ENCODE measurements at places on chromosomes 2 and 18.

GRCh38 chr18:35458677-35459441 lies 38.9 kb downstream of the INO80C start:
- no peak for DNase-seq
- H3K4me1 ChIP-seq: peaks cover 10% of the 10 kb centered on the region
- no peaks in the 10 kb centered on the region for H3K36me3 ChIP-seq
- H3K27me3 ChIP-seq: no peaks in the 10 kb centered on the region
- H3K4me3 ChIP-seq: no peak overlapping the region

GRCh38 chr2:128410758-128411215 lies 92.1 kb upstream of the HS6ST1 start:
- no peak overlapping the region for H3K27ac ChIP-seq
- no peaks in the 10 kb centered on the region for H3K36me3 ChIP-seq
- H3K4me3 ChIP-seq: no peak overlapping the region
- no peaks in the 10 kb centered on the region for H3K4me1 ChIP-seq

DNA sequence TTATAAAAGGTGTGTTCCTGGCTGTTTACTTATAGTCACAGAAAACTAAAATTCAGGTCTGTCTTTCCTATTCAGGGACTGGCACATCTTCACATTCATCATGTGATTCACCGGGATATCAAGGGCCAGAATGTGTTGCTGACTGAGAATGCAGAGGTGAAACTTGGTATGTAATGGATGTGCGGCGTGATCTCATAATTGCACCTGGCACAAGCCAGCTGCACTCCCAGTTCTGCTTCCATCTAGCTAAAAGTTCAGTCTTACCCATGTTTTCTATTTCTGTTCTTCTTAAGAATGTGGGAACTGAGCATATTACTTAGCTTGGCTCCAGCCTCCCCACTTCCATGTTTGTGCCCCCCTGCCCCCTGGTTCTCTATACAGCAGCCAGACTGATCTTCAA lies 131.9 kb downstream of the MAP4K4 start:
- H3K4me1 ChIP-seq: peaks cover 22% of the 10 kb centered on the region
- peaks cover 60% of the 10 kb centered on the region for H3K36me3 ChIP-seq
- no peak for DNase-seq

DNA sequence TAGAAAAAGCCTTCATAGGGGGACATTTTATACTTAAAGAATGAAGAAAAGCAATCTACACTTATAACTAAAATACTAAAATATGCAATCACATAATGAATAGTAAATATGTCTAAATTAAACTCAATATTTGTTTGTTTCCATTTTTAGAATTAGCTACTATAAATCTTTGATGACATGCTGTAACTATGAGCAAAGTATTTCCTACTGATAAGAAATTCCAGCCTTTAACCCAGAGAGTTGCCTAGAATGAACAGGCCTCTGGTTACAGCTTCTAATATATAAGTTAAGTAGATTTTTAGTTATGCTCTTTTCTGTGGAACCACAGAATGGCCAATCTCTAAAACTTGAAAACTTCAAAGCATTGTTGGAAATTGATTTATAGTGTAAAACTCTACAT lies 1465.6 kb upstream of the ZEB2 start:
- no peaks in the 10 kb centered on the region for H3K4me1 ChIP-seq
- no peak for DNase-seq
- H3K4me3 ChIP-seq: no peak overlapping the region
- H3K36me3 ChIP-seq: no peaks in the 10 kb centered on the region
- H3K27me3 ChIP-seq: no peaks in the 10 kb centered on the region

DNA sequence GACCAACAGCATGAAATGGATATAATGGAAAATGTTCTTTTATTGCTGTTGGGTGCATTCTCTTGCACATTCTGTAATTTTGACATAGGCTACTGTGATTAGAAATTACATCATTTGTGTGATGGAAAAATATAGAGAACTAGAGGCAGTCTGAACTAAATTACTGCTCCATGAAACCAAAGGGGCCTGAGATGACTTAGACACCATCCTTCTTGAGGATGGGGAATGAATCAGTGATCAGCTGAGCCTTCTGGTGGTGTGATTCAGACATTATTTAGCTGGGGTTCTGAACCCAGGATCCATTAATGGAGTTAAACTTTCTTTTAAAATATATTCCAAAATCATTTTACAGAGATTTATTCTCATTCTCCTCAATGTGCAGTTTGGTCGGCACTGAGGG lies 135.8 kb downstream of the LDLRAD4 start:
- H3K4me3 ChIP-seq: no peak overlapping the region
- H3K27me3 ChIP-seq: no peaks in the 10 kb centered on the region
- H3K4me1 ChIP-seq: no peaks in the 10 kb centered on the region
- no peak overlapping the region for H3K27ac ChIP-seq

DNA sequence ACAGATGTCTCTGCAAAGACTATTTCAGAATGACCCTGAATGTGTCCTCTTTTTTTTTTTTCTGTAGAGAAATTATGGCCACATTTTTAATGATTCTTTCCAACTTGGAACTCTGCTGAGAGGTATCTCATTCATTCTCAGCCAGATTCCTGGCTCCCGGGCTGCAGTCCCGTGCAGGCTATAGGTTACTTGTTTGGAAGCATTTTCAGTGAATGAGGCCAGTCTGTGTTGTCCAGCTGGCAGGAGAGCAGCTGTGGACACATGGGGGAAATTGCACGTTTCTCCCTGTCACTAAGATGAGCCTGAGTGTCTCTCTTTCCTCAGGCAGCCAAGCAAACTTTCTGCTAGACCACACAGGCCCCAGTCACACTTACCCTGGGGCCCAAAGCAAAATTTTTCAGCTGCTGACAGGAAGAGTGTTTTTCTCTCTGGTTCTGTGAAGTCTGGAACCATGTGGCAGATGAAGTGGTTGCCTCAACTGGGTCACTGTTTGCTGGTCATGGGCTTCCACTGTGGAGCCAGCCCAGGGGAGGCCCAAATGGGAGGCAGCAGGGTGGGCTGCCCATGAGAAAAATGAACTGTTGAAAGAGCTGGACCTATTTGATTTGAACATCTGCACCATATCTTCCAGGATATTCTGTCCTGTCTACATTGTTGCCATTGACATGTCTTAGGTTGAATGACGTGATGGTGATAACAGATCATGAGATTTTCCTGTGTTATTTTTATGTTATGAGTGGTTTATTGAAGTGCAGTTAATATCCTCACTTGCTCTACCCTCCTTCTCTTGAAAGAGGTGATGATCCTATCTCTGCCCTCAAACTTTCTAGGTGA lies 431.2 kb downstream of the LPIN1 start:
- no peaks in the 10 kb centered on the region for H3K27me3 ChIP-seq
- no peak overlapping the region for H3K4me3 ChIP-seq
- peak overlapping the region; percentile 97 for H3K27ac ChIP-seq
- H3K4me1 ChIP-seq: peaks cover 34% of the 10 kb centered on the region

GRCh38 chr2:212254339-212254738 lies 284.3 kb downstream of the ERBB4 start:
- no peaks in the 10 kb centered on the region for H3K36me3 ChIP-seq
- no peak overlapping the region for H3K4me3 ChIP-seq
- peaks cover 3% of the 10 kb centered on the region for H3K4me1 ChIP-seq
- DNase-seq: peak; percentile 8
- no peaks in the 10 kb centered on the region for H3K27me3 ChIP-seq

DNA sequence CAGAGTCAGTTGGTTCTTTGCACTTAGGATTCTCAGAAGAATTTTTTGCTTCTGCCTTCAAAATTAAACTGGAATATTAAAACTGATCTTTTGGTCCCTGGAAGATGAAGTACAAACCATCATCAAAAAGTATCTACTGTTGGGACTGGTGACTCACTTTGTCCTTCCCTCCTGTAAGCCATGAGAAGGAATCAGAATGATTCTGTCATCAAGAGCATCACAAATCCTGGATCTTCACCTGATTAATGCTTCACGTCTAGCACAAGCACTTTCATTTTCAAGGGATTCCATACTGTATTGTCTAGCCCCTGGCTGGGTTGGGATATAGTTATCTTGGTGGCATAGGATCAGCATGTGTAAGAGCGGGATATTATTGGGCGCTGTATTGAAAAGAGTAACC lies 69.3 kb upstream of the CYP1B1 start:
- H3K4me1 ChIP-seq: no peaks in the 10 kb centered on the region
- peak overlapping the region; percentile 99 for H3K27ac ChIP-seq
- H3K27me3 ChIP-seq: no peaks in the 10 kb centered on the region
- no peak for DNase-seq
- no peak overlapping the region for H3K4me3 ChIP-seq

- H3K27me3 ChIP-seq: no peaks in the 10 kb centered on the region
- no peak overlapping the region for H3K4me3 ChIP-seq
- H3K4me1 ChIP-seq: no peaks in the 10 kb centered on the region
- no peak overlapping the region for H3K27ac ChIP-seq
- H3K36me3 ChIP-seq: no peaks in the 10 kb centered on the region
Measured at GRCh38 chr2:144249035-144249637, 270.8 kb downstream of the ZEB2 start.

Measured in SK-N-SH (cell line).